ENCODE measurements at places on chromosomes 1 and 21. TPM values are rescaled to one million over a fixed set of nuclear protein-coding genes. Genes with fewer than 3 reads are reported as not detected.

PROX1 gene
- total RNA-seq, result 0.83 TPM

BRDT gene
- total RNA-seq, result 0.15 TPM

DNA sequence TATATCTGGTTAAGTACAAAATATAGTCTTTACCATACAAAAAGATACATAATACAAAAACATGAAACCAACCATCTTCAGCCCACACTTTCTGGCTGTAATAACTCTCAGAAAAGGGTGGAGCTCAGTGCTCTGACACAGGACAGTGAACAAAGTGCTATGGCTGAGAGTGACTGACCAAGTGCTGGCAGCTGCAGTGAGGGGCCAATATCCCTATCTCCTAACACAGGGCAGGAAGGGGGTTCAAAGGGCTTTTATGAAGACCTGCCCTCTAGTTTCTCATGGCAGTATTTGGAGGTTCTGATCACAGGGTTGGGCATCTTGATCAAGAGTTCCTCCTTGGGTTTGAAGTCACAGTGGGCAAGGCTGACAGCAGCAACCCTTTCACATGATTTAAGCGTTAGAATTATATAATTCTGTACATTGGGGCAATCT is 3.9 kb downstream of the TXNIP start:
- H3K27ac ChIP-seq, result no peak overlapping the region
- no peak for DNase-seq
- H3K27me3 ChIP-seq, result no peaks in the 10 kb centered on the region
- H3K36me3 ChIP-seq, result peaks cover 32% of the 10 kb centered on the region

- no peak for DNase-seq
- no peaks in the 10 kb centered on the region for H3K4me1 ChIP-seq
- no peak overlapping the region for H3K4me3 ChIP-seq
- no peak overlapping the region for H3K27ac ChIP-seq
- H3K36me3 ChIP-seq, result peaks cover 4% of the 10 kb centered on the region
Measured at GRCh38 chr1:910881-911721, 12.6 kb upstream of the SAMD11 start.

- no peaks in the 10 kb centered on the region for H3K36me3 ChIP-seq
- no peaks in the 10 kb centered on the region for H3K27me3 ChIP-seq
- H3K27ac ChIP-seq, result no peak overlapping the region
- no peak for DNase-seq
- peaks cover 12% of the 10 kb centered on the region for H3K4me1 ChIP-seq
Measured at GRCh38 chr1:160117709-160118183, 2.2 kb downstream of the ATP1A2 start.

Measured in H9 (cell line).